NCI-H2107 (cell line): ENCODE measurements at places on chromosomes 6 and 20.

- no peak for DNase-seq
Measured at GRCh38 chr20:58852543-58853271, at the start of gene GNAS. Gene GNAS (plus strand): TSS chr20:58852716.

GRCh38 chr20:50715694-50716093 lies 15.7 kb upstream of the PARD6B start:
- DNase-seq, result no peak

GRCh38 chr6:33431880-33432541 lies 12.1 kb downstream of the SYNGAP1 start:
- no peak for DNase-seq

DNA sequence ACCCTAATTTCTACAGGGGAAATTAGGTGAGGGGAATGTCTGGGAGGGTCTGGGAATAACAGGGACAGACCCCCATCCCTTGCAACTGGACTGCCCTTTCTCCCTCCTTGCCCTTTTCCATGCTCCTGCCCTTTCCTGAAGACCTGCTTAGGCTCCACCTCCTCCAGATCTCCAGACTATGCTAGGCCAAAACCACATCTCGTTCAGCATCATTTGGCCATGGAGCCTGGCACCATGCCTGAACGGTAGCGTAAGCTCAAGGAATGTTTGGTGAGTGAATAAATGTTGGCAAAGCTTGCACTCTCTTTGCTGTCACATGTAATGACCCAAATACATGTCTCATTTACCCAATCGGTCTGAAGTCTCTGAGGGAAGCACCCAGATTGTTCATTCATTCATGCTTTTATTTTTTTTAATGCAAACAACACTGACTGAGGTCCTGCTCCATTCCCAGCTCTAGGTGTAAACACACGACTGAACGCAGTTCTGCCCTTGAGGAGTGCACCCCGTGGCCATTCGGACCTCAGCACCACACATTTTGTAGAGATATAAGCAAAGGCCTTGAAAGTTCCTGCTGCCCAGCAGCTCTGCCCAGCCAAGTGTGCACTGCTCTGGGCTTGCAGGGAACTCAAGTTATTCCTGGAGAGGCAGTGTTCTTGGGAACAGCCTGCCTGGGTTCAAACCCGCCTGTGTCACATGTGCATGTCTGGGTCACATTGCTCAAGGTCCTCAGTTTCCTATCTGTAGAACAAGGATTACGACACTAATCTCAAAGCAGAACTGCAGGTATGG lies 1.1 kb upstream of the GRM4 start:
- no peak for DNase-seq

DNA sequence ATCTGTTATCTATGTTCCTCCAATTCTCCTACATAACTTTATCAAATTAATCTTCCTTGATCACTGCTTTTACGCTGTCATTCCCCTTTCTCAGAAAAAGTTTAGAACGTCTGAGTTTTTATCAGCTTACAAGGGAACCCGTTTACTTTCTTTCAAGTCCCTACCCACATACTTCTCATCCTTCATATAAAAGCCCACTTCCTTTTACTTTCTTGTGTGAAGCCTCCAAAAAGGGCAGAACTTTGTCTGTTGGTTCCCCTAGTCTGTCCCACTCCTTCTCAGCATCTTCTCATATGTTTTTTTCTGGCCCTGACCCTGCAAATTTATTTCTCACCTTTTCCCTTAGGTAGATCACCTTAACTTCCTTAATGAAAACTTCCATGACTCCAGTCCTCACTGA lies 106.1 kb downstream of the TFAP2B start:
- no peak for DNase-seq
